ENCODE measurements at places on chromosomes 2 and 18.

GRCh38 chr2:8491296-8492027 is 190.4 kb upstream of the ID2 start:
- DNase-seq, result no peak

DNA sequence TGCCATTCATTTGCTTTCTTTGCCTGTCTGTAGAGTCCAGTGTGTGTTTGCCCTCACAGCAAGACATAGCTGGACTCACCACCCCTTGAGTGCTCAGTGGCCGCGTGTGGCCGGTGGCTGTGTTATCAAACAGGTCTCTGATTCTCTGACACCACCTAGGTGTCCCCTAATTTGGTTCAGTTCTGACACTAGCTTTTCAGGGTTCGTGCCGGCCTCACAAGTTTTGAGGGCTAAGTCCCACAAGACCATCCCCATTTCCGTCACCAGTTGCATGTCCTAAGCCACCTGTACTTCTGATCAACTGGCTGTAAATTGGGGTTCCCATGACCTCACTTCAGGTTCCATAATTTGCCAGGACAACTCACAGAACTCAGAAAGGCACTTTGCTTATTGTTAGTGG is 23.5 kb downstream of the NCK2 start:
- no peak for DNase-seq

GRCh38 chr2:89841476-89841840 is 1150.0 kb downstream of the RPIA start:
- no peak for DNase-seq

GRCh38 chr18:77501266-77501665 is 251.6 kb downstream of the GALR1 start:
- no peak for DNase-seq

DNA sequence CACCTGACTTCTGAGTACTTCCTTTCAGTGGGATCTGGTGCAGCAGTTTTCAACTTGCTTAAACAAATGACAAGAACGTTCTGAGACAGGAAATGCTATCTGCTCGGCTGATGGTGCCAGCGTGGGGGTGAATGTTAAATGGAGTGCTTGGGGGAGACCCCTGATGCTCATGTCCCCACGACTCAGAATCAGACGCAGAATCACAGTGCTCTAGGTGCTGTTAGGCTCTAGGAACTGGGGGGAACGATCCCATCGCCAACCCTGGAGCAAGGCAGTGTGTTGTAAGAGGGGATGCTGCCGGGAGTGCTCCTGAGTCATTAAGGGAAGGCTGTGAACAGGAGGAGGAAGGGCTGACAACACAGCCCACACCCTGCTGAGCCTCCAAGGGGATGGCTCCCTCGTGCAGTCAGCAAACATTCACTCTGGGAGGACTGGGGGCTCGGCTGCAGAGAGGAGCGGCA is 34.1 kb upstream of the KCNF1 start:
- no peak for DNase-seq

DNA sequence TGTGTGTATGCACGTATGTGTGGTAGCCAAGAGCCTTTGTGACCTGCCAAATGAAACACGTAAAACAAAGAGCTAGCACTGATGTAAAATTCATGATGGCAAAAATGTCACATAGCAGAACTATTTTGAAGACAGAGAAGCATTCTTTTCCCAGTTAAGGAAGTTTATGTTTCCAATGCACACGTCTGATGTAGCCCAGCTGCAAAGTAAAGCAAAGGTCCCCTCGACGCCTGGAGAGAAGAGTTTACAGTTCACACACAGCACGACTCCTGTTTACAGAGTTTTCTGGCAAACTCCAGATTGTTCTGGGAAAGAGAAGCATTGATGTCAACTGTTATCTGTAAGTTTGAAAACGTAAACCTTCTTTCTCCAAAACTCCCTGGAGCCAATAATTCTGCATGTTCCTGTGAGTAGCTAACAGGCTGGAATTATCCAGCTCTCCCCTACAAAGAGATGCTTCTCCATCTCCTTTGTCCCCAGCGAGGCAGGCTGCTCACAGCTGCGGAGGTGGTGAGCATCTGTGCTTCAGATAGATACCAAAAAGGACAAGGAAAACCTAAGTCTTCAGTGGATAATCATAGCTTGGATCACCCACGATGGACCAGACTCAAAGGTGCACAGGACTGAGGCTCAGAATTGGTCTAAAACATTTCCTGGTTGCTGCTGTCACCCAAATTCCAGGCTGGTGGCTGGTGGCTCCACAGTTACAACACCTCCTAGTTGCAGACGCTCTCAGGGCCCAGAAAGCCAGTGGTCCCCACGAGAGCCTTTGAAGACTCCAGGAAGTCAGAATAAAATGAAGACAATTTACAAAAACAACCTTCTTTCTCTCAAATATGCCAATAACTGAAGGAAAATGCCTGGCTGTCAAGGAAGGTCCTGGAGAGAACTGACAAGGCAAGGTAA is 87.4 kb downstream of the COL6A3 start:
- DNase-seq, result no peak

- DNase-seq, result no peak
Measured at GRCh38 chr2:196201229-196202009, 30.0 kb upstream of the STK17B start.

DNA sequence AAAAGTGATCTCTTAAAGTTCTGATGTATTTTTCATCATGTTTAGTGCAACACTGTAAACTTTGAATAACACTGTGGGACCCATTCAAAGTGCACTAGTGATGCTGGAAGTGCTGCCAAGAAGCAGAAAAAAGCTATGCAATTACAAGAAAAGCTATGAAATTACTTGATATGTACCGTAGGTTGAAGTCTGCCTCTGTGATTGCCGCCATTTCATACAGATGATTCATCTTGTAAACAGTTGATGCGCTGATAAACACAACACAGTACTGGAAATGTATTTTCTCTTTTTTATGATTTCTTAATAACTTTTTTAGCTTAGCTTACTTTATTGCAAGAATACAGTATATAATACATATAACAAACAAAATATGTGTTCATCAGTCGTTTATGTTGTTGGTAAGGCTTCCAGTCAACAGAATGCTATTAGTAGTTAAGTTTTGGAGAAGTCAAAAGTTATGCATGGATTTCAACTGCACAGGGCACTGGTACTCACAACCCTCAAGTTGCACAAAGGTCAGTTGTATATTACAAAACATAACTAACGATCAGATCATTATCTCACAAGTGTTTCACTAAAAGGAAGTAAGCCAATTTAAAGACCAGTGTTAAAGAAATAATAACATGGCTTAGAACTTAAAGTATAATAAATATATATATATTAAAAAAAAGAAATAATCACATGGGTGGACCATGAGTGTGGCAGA is 82.0 kb downstream of the SGPP2 start:
- no peak for DNase-seq

- no peak for DNase-seq
Measured at GRCh38 chr2:30686000-30686399, 121.2 kb downstream of the CAPN13 start.

DNA sequence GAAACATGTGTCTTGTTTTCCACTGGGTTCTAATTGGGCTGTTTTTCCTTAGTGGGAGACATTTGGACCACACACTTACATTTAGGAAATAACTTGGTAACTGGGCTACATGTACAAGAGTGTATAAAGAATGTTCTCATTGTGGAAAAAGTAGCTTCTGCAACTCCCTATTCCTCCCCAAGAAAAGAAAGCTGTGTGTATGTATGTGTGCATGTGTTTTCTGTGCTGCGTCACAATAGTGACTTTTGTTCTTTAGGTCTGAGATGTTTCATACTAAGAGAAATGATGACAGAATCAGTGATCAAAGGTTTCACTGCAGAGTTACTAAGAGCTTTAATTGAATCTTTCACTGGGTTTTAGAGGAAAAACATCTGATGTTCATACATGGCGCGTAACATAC is 82.7 kb downstream of the TANC1 start:
- no peak for DNase-seq

DNA sequence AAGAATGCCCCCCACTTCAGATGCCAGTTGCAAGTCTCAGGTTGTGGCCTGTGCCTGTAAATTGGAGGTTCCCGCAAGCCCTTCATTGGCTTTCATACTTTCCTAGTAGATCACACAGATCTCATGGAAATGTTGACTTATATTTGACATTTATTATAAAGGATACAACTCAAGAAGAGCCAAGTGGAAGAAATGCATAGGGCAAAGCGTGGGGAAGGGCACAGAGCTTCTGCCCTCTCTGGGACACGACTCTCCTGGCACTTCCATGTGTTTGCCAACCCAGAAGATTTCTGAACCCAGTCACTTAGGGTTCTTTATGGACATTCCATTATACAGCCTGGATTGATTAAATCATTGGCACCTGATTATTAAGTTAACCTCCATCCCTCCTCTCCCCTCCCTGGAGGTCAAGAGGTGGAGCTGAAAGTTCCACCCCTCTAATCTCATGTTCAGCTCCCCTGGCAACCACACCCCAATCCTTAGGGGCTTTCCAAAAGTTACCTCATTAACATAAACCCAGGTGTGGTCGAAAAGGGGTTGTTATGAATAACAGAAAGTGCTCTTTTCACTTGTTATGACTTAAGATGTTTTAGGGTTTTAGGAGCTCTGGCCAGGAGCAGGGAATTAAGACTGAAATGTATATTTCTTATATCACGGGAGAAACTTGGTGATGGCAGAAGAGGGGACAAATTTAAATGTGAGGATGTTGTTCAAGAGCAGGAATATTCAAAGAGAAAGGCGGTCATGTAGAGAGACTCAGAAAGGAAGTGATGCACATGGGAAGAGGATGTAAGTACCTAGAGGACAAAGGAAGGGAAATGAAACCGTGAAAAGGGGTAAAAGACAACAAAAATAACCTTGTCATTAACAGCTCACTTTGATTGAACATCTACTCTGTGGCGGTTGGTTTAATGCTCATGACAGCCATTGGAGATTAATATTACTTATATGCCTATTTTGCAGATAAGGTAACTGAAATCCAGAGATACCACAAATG is 31.8 kb downstream of the SP100 start:
- DNase-seq, result no peak

- DNase-seq, result no peak
Measured at GRCh38 chr2:103010306-103010705, 248.5 kb downstream of the TMEM182 start.

DNA sequence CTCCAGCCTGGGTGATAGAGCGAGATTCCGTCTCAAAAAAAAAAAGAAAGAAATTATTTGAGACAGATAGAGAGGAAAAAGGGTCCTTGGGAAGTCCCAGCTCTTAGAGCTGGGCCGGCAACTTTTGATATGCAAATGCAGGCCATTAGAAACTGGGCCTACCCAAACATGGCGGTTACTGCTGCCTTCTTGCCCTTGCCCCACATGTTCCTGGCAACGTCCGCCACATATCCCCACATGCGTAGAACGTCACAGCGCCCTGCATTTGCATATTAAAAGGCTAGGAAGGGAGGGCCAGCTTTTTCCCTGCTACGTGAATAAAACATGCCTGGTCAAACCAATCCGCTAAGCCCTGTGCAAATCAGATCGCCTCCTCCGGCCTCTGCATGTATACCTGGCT is 40.7 kb upstream of the LBH start:
- no peak for DNase-seq

DNA sequence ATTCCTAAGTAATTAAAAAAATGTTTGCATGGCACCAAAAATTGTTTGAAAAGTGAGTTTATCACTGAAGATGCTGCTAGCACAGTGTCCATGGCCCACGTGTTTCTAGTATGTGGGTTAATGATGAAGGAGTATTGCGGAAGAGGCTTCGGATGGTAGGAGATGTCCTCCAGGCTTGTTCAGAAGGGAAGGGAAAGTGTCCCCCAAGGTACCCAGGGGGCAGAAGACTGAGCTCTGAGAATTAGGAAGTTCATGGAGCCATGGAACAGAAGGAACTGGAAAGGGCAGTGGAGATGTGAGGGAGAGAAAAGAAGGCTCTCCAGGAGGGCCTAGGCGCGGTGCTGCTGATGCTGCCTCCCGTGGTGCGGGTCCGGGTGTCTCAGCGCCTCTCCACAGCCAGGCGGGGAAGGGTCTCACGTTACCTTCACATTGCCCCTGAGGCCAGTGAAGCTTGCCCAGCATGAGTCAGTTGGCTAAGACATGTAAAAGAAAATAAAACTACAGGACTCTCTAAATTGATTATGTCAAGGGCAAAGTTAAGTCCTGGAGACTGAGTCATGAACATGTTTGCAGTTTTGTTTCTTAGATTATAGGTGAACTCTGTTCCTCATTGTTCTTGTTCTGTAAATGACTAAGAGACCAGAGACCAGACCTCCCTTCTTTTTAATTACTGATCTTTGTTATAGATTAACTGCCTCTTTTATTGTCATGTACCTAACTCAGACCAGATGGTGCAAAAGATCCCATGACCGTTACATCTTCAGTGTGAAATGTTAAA is 89.0 kb downstream of the MTCL1 start:
- no peak for DNase-seq

DNA sequence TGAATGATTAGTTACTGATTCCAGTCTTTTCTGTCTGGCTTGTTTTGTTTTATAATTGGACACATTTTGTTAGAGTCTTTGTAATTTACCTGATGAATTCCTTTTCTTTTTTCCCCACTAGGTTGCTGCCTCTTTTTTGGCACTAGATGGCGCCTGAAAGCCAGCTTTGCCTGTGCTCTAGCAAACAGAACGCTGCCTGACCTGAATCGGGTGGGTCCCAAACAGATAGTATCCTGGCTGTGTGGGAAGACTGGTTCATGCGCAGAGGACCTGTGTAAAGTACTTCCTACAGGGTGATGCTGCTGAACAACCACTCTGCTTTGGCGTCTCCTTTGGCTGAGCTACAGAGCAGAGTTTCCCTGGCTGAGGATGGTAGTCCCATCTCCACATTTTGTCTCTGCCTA is 288.2 kb downstream of the IKZF2 start:
- DNase-seq, result no peak

GRCh38 chr2:181172676-181173075 is 192.3 kb downstream of the UBE2E3 start:
- DNase-seq, result no peak

- DNase-seq, result no peak
Measured at GRCh38 chr2:159045545-159046454, 77.4 kb downstream of the TANC1 start.

GRCh38 chr18:50719471-50720324 is 100.1 kb downstream of the MRO start:
- no peak for DNase-seq

GRCh38 chr18:29494371-29494770 is 1317.4 kb upstream of the CDH2 start:
- no peak for DNase-seq

GRCh38 chr2:190532581-190532980 is 1.9 kb downstream of the NEMP2 start:
- DNase-seq, result no peak

DNA sequence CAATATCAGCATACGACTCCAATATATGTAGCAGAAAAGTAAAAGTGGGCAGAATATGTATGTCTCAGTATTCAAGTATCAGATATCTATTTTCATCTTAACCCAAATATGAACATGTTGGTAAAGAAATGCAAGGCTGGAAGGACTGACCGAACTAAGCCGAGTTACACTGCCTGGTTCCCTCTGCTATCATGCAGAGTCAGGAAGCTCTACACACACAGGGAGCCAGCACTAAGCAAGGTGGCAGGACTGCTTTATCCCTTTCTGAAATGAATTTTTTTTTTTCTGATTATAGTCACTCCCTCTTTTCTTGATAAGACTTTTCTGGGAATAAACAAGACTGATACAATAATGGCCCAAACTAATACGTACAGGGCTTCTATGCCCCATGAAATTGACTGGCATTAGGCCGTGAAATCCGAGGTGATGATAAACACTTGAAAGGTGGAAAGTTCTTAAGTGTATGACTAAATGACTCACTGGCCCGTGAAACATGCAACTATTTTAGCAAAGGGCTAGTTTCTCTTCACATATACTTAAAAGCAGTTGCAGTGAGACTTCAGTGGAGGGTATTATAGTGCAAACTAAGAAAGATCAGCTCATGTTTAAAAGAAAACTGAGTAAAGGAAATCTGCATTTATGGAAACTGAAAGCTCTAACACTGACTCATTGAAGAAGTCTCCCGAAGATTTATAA is 14.9 kb downstream of the DPP4 start:
- DNase-seq, result no peak

All from cortex of kidney (tissue), 1 donor.